ENCODE measurements at places on chromosomes 4 and X.

- no peak overlapping the region for H3K4me3 ChIP-seq
- peak overlapping the region; percentile 70 for H3K27ac ChIP-seq
- DNase-seq = no peak
- no peaks in the 10 kb centered on the region for H3K27me3 ChIP-seq
- peaks cover 14% of the 10 kb centered on the region for H3K4me1 ChIP-seq
- no peaks in the 10 kb centered on the region for H3K36me3 ChIP-seq
Observed at GRCh38 chr4:6733358-6734164, 17.6 kb downstream of the BLOC1S4 start.

- no peak overlapping the region for H3K4me3 ChIP-seq
- DNase-seq = peak; percentile 44
- no peak overlapping the region for H3K27ac ChIP-seq
- no peaks in the 10 kb centered on the region for H3K27me3 ChIP-seq
- no peaks in the 10 kb centered on the region for H3K36me3 ChIP-seq
Observed at GRCh38 chr4:142473960-142474338, 372.2 kb downstream of the INPP4B start.

- no peaks in the 10 kb centered on the region for H3K27me3 ChIP-seq
- H3K36me3 ChIP-seq = no peaks in the 10 kb centered on the region
- no peaks in the 10 kb centered on the region for H3K4me1 ChIP-seq
- DNase-seq = no peak
- no peak overlapping the region for H3K4me3 ChIP-seq
Observed at GRCh38 chr4:138696058-138696457, 319.5 kb upstream of the NOCT start.

- H3K4me1 ChIP-seq = no peaks in the 10 kb centered on the region
- H3K36me3 ChIP-seq = no peaks in the 10 kb centered on the region
- DNase-seq = no peak
- no peak overlapping the region for H3K27ac ChIP-seq
Observed at GRCh38 chr4:176054942-176055341, 10.7 kb upstream of the WDR17 start.

GRCh38 chr4:16090096-16090705 is 6.4 kb upstream of the PROM1 start:
- no peak overlapping the region for H3K4me3 ChIP-seq
- no peak overlapping the region for H3K27ac ChIP-seq
- H3K36me3 ChIP-seq = no peaks in the 10 kb centered on the region
- H3K27me3 ChIP-seq = peaks cover 9% of the 10 kb centered on the region

DNA sequence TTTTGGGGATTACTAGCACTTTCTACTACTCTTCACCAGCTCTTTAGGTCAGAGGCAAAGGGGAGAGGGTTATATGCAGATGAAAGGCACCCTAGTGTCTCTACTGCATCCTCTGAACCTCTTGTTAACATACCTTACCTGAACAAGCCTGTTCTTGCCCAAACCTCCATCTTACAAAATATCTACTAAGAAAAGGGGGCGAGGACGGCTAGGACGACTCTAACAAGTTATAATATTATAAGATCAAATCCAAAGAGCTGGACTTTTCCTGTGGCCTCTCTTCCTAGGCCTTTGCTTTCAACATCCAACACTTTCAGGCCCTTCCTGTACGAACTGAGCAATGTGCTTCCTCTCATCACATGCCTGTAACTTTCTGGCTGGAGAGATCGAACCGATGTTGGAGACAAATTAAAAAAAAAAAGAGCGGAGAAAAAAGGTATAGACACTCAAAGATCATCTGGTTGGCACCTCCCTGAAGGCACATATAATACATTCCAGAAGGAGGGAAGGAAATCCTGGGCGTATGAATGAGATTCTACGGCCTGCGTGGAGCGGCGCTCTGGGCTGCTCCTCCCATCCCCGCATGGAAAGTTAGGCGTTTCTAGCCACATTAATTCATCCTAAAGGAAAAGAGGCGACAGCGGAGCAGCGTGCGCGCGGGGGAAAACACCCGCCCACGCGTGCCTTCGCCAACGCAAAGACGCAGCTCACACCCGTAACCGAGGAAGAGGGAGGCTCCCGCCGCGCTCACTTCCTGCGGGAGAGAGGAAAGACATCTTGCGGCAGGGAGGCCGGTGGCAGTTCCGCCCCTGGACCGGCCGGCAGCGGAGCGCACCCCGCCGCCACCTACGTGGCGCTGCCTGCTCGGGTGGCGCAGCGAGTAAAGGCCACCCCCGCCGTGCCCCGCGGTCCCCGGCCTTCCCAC is 808 bp downstream of the PRDM5 start:
- H3K4me3 ChIP-seq = peak overlapping the region; percentile 77
- H3K27ac ChIP-seq = peak overlapping the region; percentile 92
- DNase-seq = peak; percentile 59
- H3K27me3 ChIP-seq = peaks cover 13% of the 10 kb centered on the region
- H3K36me3 ChIP-seq = no peaks in the 10 kb centered on the region

GRCh38 chr4:73976716-73977115 is 5.1 kb downstream of the PF4 start:
- no peaks in the 10 kb centered on the region for H3K4me1 ChIP-seq
- H3K4me3 ChIP-seq = no peak overlapping the region
- H3K27me3 ChIP-seq = peaks cover 3% of the 10 kb centered on the region
- no peaks in the 10 kb centered on the region for H3K36me3 ChIP-seq
- no peak for DNase-seq

DNA sequence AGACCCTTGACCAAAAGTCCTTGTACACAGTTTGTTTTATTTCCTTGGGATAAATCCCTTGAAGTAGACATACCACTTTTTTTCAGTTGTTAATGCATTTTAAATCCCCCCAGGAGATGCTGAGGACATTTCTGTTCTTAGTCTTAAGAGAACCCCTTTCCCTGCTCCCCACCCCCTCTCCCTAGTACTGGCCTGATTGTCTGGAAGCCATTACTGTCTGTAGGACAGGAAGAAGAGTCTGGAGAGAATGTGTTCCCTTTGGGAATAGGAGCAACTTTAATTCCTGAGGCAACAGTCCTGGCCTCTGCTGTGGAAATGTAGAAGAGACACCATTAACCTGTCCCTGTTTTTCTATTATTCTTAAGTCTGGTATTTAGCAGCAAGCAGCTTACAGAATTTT is 52.3 kb upstream of the TMEM131L start:
- H3K27ac ChIP-seq = no peak overlapping the region
- H3K4me1 ChIP-seq = no peaks in the 10 kb centered on the region
- H3K4me3 ChIP-seq = no peak overlapping the region
- H3K36me3 ChIP-seq = no peaks in the 10 kb centered on the region
- DNase-seq = peak; percentile 33
- H3K27me3 ChIP-seq = no peaks in the 10 kb centered on the region

- no peaks in the 10 kb centered on the region for H3K27me3 ChIP-seq
- H3K4me3 ChIP-seq = no peak overlapping the region
- DNase-seq = no peak
- peaks cover 6% of the 10 kb centered on the region for H3K4me1 ChIP-seq
- H3K36me3 ChIP-seq = no peaks in the 10 kb centered on the region
Observed at GRCh38 chr4:125390727-125391126, 76.0 kb downstream of the FAT4 start.

DNA sequence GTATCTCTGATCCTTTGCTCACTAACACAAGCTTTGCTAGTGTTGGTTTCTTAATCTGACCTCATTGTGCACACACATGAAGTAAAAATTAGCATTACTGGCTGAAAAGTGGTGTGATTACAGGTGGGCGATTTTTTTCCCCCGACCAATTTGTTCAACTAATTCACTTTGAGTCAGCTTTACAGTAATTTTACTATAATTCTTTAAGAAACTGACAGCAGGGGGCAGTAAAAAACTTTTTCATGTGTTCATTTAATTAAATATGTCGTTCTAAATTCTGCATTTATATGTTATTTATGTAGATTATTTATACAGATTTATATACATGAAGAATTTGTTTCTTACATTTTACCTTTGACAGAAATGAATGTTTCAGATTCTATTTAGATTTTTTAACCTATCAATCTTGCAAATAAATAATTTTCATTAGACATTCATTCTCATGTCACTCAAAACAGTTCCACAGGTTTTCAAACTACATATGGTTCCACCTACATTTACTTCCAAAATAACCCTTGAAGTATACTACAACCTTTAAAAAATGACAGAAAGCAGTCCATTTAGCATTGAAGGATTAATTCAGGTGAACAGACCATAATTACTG is 17.5 kb downstream of the PALLD start:
- no peaks in the 10 kb centered on the region for H3K36me3 ChIP-seq
- DNase-seq = no peak
- H3K4me3 ChIP-seq = no peak overlapping the region
- no peaks in the 10 kb centered on the region for H3K27me3 ChIP-seq
- no peaks in the 10 kb centered on the region for H3K4me1 ChIP-seq

DNA sequence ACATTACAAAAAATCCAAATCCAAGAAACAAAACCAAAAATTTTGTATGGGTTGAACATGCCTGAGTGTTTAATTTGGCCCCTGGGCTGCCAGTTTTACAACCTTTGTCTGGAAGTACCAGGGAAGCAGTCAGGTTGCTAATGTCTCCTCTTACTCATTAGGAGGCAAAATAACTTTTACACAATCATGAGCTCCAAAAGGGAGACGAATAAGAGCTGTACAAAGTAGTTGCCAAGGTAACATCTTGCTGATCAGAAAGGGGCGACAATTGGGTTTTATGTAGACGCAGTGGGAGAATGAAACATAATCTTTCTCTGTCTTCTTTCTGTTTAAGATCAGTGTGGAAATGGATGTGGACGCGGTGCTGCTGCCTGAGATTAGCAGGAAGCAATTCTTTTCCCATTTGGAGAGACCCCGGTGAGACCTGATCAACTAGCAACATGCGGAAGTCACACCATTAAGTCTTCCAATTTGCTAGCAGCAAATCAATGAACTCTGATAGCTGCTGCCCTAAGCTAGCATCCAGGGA is 90.7 kb upstream of the IGFBP7 start:
- DNase-seq = no peak
- no peaks in the 10 kb centered on the region for H3K4me1 ChIP-seq
- H3K4me3 ChIP-seq = no peak overlapping the region
- H3K27ac ChIP-seq = no peak overlapping the region
- H3K36me3 ChIP-seq = no peaks in the 10 kb centered on the region

GRCh38 chrX:96843566-96843965 is 40.1 kb upstream of the RPA4 start:
- no peaks in the 10 kb centered on the region for H3K27me3 ChIP-seq
- no peak for DNase-seq
- H3K27ac ChIP-seq = no peak overlapping the region
- no peak overlapping the region for H3K4me3 ChIP-seq
- no peaks in the 10 kb centered on the region for H3K4me1 ChIP-seq
- no peaks in the 10 kb centered on the region for H3K36me3 ChIP-seq

DNA sequence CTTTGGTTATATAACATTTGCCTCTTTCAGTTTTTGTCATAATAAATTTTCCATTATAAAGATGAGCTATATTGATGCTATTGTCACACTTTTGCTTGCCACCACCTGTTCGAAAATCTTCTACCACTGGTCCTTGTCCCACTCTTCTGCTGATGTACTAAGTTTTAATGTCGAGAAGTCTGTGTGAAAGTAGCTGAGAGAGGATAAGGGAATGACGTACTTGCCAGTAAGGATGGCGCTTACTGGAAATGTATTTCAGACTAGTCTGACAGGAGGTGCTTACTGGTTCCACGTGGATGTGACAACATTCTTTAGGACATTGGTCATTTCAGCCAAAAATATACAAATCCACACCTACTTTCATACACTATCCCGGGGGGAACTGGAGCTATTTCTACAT is 132.7 kb upstream of the NR3C2 start:
- H3K27ac ChIP-seq = no peak overlapping the region
- no peaks in the 10 kb centered on the region for H3K36me3 ChIP-seq
- no peak overlapping the region for H3K4me3 ChIP-seq
- no peak for DNase-seq
- no peaks in the 10 kb centered on the region for H3K4me1 ChIP-seq
- no peaks in the 10 kb centered on the region for H3K27me3 ChIP-seq

GRCh38 chr4:123405267-123405865 is 8.8 kb downstream of the SPRY1 start:
- H3K36me3 ChIP-seq = peaks cover 5% of the 10 kb centered on the region
- H3K4me3 ChIP-seq = no peak overlapping the region
- no peak for DNase-seq

- H3K36me3 ChIP-seq = no peaks in the 10 kb centered on the region
Observed at GRCh38 chr4:89904524-89904923, 9.9 kb downstream of the MMRN1 start.

- H3K27me3 ChIP-seq = no peaks in the 10 kb centered on the region
- H3K36me3 ChIP-seq = no peaks in the 10 kb centered on the region
- peak overlapping the region; percentile 80 for H3K27ac ChIP-seq
- no peak overlapping the region for H3K4me3 ChIP-seq
Observed at GRCh38 chr4:128600996-128601871, 208.3 kb upstream of the JADE1 start.

DNA sequence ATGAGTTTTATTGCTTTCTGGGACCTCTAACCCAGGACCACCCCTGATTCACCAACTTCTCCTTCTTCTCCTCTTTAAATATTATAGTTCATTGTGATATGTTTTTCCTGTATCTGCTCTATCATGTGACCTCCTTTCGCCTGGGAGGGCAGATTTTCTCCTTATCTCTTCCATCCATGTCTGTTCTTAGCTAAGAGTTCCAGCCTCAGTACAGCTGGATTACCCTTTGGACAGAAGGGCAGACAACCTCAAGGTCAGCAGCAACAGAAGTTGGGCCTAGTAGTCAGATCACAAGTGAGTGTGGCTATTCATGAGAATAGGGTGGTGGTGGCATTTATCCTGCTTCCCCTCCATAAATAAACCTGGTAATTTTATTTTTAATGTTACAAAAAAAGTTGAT is 5.7 kb upstream of the XK start:
- peaks cover 24% of the 10 kb centered on the region for H3K4me1 ChIP-seq
- no peaks in the 10 kb centered on the region for H3K27me3 ChIP-seq
- peak overlapping the region; percentile 44 for H3K27ac ChIP-seq
- H3K4me3 ChIP-seq = no peak overlapping the region
- no peak for DNase-seq

DNA sequence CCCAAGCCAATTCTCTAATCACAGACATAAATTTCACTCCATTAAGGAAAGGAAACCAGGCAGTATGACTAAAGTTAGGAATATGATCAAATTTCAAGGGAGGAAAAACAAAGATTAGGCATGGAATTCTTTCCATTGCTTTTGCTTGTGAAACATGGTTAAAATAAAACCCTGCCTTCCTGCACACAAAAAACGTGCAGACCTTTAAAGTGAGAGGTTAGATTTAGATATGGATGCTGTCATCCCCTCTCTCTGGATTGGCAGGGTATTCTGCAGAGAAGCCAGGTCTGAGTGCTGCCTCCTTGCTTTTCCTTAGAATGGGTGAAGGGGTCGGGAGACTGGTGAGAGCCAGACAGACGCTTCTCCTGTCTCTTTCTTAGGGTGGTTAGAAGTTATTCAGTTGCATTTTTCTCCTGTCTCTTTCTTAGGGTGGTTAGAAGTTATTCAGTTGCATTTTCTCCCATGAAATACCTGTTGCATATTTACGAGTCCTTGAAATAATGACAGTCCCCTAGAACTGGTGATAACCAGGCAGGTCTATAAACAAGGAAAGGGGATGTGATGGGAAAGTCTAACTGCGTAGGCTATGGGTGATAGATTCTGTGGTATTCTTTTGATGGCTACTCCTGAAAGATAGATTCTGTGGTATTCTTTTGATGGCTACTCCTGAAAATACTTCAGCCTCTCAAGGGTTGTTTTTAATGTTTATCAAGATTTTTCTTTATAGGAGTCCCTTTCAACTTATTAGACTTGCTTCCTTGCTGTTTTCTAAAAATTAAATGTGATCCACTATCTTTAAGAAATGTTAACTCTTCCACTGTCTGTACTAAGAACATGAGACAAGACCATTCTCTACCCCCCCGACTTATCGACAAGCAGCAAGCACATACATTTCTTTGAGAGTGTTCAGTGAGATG is 163.6 kb downstream of the SPRY1 start:
- H3K4me1 ChIP-seq = peaks cover 15% of the 10 kb centered on the region
- no peaks in the 10 kb centered on the region for H3K27me3 ChIP-seq
- no peaks in the 10 kb centered on the region for H3K36me3 ChIP-seq
- H3K27ac ChIP-seq = no peak overlapping the region

Measured in stomach (tissue), 19 donors.